ENCODE measurements at places on chromosomes 11 and 22.

- peak; percentile 31 for DNase-seq
These were observed 55.1 kb downstream of the MAML2 start for GRCh38 chr11:96287822-96288439.

DNA sequence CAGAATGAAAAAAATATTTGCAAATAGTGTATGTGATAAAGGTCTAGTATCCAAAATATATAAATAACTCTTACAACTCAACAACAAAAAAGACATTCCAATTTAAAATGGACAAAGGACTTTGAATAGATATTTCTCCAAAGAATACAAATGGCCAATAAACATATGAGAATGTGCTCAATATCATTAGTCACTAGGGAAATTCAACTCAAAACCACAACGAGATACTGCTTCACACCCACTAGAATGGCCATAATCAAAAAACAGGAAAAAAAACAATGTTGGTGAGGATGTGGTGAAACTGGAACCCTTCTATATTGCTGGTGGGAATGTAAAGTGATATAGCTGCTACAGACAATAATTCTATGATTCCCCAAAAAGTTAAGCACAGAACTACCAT lies 38.6 kb upstream of the RPS13 start:
- DNase-seq: no peak

- DNase-seq: no peak
These were observed 253.1 kb downstream of the CADM1 start for GRCh38 chr11:115251126-115251525.

DNA sequence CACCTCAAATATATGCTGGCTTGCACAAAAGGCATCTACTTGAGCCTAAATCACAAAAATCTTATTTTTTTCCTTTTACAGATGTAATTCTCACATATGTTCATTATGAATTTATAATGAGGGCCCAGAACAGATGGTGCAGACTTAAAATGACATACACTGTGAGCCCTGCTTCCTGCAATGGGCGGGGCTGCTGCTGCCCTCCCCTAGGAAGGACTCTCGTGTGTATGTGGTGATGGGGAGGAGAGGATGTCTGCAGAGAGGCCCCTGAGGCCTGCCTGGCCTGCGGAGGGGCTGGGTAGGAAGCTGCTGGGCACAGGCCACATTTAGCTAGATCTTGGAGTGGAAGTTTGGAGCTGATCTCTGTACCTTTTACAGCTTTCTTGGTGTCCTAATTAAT lies 233.4 kb upstream of the KIRREL3 start:
- no peak for DNase-seq

DNA sequence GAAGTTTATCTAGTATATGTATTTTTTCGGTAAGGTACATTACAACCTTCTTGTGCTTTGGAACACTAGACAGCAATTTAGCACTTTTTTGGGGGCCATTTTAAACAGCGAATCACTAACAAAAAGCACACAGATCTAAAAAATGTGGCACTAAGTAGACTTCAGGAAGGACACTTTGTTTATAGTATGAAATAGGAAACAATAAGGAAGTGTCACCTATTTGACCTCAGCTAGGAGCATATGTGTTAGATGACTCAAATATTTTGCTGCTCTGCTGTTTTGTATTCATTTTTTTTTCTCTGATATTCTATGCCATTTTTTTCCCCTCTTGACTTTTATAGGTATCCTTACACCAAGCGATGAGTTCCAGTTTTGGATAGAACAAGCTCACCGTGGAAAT lies 5.6 kb downstream of the DYNC2H1 start:
- no peak for DNase-seq

GRCh38 chr11:11660363-11660740 lies 38.5 kb upstream of the GALNT18 start:
- DNase-seq: no peak

GRCh38 chr22:27139935-27140511 lies 482.6 kb downstream of the MIAT start:
- peak; percentile 89 for DNase-seq

DNA sequence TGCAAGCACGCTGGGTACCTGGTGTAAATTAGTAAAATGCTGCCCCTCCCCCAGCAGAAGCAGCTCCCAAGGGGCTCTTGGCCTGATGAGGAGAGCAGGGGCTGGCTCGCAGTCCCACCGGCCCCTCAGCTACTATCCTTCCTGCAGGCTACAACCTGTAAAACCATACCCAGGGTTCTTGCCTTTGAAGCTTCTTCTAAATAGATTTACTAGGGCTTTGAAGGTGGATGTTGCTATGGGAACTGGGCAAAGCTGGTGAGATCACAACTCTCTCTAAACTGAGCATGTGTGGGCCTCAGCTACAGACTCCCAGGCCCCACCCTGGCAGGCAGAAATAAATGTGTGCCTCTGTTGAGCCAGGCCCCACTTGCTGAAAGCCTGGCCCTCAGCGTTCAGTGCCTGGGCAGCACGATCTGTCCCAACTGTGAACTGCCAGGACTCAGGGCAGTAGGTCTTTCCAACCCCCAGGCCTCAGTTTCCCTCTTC lies 18.5 kb downstream of the CD5 start:
- DNase-seq: no peak

- peak; percentile 48 for DNase-seq
These were observed 308.8 kb downstream of the TBC1D22A start for GRCh38 chr22:47071078-47071806.

GRCh38 chr11:1036303-1036923 lies at the start of gene MUC6:
TSS of gene MUC6 (minus strand) at chr11:1036718. CDS start at chr11:1036655, 63 bp downstream.
- no peak for DNase-seq
